Stimulated activated CD8-positive, alpha-beta memory T cell treated with anti-CD3 and anti-CD28 coated beads, Interleukin-4, amount 100 ng/mL, for 1 hour (primary cell): ENCODE measurements at places on chromosomes 6 and 20.
A peak's percentile ranks its signal among the peaks of the same experiment; 100 is the strongest.

GRCh38 chr6:53483423-53484353, 61.2 kb downstream of the GCLC start:
- no peak for DNase-seq

DNA sequence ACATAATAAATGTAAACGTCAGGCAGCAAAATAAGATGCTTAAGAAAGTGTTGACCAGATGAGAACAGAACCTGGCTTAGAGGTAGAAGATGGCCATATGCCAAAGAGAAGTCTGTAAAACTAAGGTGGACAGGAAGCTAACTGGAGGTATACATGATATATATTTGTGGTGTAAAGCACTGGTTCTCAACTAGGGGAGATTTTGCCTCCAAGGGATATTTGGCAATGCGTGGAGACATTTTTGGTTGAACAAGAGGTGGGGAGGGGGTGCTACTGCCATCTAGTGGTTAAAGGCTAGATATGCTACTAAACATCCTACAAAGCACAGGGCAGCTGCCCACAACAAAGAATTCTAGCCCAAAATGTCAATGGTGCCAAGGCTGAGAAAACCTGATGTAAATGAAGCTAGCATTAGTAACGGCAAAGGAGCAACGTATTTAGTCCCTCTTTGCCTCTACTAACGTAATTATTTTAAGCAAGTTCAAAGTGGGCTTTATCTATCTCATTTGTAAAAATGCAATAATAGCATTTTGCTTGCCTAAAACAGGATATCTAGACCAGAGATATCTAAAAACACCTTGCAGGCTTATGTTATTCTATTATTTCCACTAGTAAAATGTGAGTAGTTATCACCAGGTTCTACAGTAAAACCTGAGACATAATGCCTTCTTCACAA, 182.6 kb downstream of the RNGTT start:
- peak; percentile 25 for DNase-seq

- DNase-seq, result no peak
Measured at GRCh38 chr20:25549843-25550477, 35.4 kb downstream of the NINL start.

DNA sequence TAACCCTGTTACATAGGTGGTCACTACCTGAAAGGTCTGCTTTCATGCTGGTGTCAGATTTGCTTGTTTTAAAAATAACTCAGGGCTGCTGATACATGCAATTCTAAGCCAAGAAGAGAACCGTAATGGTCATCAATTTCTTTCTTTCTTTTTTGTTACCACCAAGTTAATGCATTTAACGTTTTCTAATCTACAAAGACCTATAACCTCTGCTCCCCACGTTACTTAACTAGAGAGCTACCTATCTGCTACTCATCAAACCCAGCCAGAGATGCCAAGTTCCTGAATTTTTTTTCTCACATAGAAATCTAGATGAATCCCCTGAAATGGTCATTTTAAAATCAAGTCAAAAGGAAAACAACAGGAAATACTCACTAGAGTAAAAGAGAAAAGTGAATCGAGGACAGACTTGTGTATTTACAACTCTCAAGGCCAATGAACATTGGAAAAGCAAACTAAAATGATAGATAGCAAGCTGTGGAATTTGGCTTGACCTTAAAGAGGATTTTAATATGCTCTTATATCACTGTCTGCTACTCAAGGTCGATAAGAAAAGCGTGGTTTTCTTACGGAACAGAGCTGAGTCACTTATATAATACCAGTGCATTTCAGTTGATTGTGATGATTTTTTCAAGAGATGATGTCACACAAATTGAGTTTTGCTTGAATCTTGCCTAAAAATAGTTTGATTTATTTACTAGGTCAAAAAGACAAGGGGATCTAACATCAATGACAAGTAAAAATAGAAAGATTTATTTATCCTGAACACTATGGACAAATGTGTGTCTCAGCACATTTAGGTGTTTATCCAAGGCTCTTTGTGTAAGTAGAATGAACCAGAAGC, 67.9 kb downstream of the SGK1 start:
- no peak for DNase-seq

DNA sequence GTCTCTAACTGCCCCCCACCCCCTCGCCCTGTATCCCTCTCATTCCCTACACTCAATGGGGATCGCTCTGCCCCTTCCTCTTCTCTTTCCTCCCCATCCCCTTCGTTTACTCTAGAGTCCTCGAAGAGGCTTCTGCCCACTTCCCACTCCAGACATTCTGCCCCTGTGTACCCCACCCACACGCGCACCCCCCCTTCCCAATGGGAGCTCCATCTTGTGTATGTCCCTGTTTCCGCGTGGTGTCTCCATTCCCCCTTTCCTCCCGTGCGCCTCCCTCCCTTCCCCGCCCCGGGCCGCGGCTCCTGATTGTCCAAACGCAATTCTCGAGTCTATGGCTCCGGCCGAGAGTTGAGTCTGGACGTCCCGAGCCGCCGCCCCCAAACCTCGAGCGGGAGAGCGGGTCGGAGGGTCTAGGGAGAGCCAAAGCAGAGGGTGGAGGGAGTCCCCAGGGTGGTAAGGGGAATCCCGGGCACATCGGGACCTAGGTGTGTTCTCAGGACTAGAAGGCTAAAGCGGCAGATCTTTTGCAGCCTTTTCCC, 679 bp upstream of the RING1 start:
- DNase-seq, result no peak

GRCh38 chr20:53302695-53303412, 290.8 kb downstream of the ZNF217 start:
- no peak for DNase-seq

- no peak for DNase-seq
Measured at GRCh38 chr6:167717455-167717854, 109.3 kb upstream of the AFDN start.

DNA sequence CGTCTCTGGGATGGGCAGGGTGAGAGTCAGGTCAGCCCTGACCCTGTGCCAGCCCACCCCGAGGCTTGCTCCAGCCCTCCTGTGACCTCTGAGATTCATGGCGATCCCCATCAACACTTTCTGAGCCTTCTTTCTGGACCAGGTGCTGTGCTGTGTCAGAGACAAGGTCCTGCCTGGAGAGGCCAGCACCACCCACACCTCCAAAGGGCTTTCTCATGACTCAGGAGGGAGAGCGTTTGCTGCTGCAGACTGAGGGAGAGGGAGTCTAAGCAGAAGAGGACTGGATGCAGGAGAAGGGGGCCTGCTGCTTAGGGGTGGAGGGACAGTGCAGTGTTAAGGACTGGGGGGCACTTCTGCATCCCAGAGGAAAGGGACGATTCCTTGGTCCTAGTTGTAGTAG, 193.5 kb downstream of the LRFN2 start:
- no peak for DNase-seq

- DNase-seq, result no peak
Measured at GRCh38 chr20:46990596-46991104, 96.0 kb downstream of the EYA2 start.

GRCh38 chr6:28634761-28635546, 109.3 kb downstream of the GPX5 start:
- no peak for DNase-seq

GRCh38 chr6:120711255-120711654, 623.0 kb downstream of the TBC1D32 start:
- DNase-seq, result no peak

- DNase-seq, result no peak
Measured at GRCh38 chr6:1047981-1048541, 263.8 kb upstream of the FOXQ1 start.

DNA sequence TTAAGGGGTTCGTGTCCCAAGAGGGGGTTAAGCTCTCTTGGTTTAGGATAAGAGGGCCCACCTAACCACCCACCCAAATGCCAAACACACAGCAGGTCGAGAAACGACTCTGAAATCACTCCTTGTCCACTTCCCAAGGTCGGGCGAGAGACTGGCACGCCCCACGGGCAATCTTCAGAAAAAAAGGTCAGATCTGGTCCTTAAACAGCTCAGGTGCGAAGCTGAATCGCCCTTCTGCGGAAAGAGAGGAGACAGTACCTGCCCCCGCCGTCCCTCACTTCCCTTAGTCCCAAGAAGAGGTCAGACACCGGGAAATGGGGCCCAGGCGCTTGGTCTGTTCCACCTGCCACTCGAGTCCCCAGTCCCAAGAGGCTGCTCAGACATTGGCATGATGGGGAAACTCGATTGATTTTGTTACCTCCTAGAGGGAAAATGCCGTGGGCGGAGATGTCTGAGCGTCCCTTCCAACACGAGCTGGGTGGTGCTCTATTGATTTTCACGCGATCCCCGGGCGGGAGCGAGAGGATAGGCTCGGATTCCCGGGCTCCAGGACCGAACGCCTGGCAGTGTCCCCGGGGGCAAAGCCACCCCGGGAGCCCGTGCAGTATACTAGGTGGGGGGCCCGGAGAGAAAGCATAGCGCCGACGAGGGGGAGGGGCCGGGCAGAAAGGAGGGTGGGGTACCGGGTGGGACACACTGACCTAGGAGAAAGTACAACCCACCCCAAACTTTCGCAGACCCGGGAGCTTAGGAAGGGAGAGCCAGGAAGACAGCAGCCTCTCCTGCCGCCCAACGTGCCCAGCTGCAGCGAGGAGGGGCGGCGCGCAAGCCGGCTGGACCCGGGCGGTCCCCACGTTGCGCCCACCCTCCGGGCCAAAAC, 1.1 kb upstream of the SAMD5 start:
- no peak for DNase-seq

DNA sequence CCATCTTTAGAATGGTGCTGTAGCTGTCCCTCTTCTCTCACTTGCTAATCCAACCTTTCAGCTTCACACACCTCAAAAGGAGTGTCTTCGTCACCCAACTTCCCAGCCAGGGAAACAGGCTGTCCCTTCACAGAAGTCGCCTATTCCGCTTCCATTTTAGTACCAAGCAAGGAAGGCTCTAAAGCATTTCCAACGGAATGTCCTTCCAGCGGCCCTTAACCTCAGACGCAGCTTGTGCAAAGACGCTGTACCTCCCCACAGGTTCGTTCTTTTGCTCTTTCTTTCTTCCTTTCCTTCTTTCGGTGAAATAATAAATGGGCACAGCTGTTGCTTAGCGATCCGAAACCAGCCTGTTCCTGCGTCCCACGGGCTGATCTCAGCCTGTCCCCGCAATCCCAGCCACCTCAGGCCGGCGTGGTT, 1.5 kb downstream of the PTPRT start:
- no peak for DNase-seq

- no peak for DNase-seq
Measured at GRCh38 chr6:85552652-85553051, 41.0 kb downstream of the SNX14 start.

GRCh38 chr6:139894271-139894670, 519.8 kb upstream of the CITED2 start:
- DNase-seq, result no peak

DNA sequence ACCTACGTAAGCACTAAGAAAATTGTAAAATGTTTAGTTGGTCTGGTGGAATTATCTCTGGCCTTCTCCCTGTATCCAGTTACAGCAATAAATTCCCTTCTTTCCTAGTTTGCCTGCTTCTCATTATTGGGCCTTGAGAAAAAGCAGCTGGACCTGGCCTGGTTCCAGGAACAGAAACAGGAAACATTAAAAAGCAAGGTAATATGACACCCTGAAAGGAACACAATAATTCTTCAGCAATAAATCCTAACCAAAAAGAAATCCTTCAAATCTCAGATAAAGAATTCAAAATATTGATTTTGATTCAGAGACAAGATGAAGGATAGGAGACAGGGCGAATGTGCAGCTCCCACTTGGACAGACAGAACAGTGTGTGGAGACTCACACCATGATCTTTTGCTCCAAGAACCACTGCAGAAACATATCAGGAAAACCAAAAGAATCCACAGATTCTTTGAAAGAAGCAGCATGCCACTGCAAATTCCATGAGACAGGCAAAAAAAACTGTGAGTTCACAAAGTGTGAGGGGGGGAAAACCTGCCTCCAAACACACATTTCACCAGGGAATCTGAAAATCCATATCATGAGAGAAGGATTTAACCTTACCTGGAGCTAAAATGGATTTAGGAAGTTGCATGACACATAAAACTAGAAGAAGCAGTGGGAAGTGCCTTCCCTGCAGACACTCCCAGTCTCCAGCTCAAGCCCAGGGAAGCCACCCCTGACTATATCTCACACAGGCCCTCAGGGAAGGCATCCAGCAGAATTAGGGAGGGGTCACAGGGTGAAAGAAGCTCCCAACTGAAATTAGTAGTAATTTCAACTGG, 28.9 kb downstream of the TREM1 start:
- no peak for DNase-seq

GRCh38 chr20:53059848-53060247, 87.7 kb downstream of the TSHZ2 start:
- DNase-seq, result no peak

- DNase-seq, result no peak
Measured at GRCh38 chr20:20489054-20489453, 121.2 kb downstream of the INSM1 start.

DNA sequence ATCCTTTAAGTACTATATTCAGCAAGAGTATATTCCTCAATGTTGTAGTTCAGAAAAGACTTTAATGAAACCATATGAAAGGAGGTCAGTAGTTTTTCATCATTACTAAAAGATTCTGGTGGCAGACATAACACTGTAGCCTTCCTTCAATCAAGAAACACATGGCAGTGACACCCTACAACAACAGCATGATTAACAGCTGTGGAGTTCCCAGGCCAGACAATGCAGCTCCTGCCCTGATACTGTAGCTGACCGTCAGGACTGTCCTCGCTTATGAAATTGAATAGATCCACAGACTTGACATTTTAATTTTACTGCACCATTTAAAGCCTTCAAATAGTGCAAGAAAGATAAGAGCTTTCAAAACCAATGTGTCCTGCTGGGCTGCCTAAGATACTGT, 43.6 kb downstream of the USP45 start:
- DNase-seq, result no peak

- no peak for DNase-seq
Measured at GRCh38 chr6:136822046-136822375, 381 bp upstream of the PEX7 start.

GRCh38 chr6:168939796-168940195, 313.9 kb downstream of the THBS2 start:
- no peak for DNase-seq

- DNase-seq, result no peak
Measured at GRCh38 chr6:13614126-13614925, 809 bp upstream of the NOL7 start.

DNA sequence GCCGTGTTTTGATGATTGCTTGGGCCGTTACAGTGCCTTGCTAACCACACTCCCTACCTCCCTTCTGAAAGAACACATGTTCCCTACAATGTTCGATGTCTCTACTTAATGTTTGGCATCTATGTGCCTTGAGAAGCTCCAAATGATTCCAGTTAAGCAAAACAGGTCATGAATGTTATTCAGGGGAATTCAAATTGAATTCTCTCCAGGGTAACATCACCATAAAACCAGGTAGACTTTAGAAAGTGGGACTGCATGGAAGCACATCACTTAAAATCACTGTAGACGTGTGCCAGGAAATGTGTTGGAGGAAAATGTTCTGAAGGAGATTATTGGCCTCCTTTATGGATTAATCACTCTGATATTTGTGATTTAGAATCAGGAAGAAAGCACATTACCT, 128.1 kb downstream of the ADAT2 start:
- no peak for DNase-seq
